ENCODE measurements at places on chromosomes 7 and 10.

- no peak for DNase-seq
Observed at GRCh38 chr7:48938539-48939295, 14.4 kb downstream of the CDC14C start.

GRCh38 chr7:48875045-48875916 lies 49.1 kb upstream of the CDC14C start:
- no peak for DNase-seq

DNA sequence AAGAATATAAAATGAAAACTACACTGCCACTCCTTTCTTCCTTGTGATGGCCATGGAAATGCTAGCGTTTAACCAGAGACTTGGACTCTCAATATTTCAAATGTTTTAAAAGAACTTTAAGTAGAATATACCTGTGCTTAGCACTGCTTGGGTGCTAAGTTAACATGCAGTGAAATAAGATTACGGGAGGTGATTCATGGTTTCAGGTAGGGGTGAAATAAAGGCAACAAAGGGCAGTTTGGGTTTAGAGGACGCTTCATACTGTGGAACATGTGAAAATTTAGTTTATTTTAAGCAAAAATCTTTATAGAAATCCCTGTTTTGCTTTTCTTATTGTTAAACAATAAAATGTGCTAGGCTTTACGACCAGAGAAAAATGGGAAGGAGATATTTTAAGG lies 94.0 kb downstream of the PTPRZ1 start:
- no peak for DNase-seq

GRCh38 chr7:85627791-85628586 lies 441.1 kb upstream of the SEMA3D start:
- DNase-seq: no peak

DNA sequence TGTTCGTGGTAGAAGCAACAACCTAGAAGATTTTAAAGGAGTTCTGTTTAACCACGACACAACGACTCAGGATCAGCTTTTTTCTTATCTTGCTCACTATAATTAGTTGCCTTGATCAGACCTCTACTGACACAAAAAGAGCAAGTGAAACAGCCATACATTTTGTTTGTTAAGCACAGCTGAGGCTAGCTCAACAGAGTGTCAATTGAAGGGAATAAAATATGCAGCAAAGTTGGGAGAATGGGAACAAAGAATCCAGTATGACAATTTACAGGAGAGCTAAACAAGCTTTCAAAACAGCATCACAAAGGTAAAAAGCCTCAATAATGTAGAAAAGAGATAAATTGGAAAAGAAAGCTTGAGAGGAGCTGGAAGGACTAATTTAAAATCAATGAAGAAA lies 40.5 kb upstream of the HERPUD2 start:
- DNase-seq: no peak

- DNase-seq: no peak
Observed at GRCh38 chr7:156238366-156239133, 402.0 kb upstream of the RNF32 start.

- no peak for DNase-seq
Observed at GRCh38 chr7:585229-585711, 65.6 kb upstream of the PDGFA start.

DNA sequence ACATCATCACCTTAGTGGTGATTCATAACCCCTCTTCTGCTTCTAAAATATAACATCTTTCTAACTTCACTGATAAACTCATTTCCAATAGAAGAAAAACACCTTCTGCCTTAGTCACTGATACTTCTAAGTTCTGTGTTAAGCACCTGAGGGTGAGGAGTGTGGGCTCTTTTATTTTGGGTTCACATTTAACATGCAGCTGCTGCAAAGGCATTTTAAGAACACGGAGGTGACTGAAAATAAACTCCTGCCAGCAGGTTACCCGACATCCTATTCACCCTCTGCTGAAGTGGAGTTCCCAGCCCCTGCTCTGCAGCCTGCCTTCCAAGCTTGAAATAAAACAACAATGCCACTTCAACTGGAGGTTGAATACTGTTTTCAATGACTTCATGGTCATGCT lies 202.9 kb upstream of the PLXNA4 start:
- no peak for DNase-seq

DNA sequence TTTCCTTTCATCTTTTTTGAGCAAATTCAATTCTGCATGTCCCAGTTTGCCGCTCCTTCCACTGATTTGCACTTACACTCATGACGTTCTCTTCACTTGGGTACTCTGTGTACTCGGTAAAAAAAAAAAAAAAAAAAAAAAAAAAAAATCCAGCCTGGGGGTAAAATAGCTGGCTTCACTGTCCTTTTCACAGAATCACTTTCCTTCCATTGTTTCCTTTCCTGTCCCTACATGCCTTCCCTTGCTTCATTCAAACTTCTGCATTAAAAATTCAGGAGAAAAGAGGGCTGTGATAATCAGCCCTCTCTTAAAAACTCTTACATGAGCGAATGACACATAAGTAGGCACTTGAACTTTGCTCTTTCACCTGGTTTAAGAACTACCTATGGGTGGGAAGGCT lies 8.7 kb downstream of the ANKRD1 start:
- no peak for DNase-seq

- DNase-seq: no peak
Observed at GRCh38 chr7:41567731-41568114, 135.2 kb downstream of the INHBA start.

DNA sequence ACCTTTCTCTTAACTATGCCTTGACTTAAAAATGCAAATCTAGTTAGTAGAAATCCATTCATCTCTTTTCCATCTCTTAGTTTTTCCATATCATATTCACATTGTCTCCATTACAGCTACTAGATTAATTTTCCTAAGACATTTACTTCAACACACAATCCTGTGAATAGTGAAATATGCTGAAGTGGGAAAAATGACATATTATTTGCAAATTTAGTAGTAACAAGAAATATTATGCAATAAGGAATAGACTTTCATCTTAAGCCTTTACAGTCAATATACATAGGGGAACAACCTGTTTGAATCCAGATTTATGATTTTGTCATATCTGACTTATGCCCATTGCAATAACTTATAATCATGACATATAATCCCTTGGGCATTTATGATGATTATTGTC lies 277.0 kb upstream of the IMMP2L start:
- no peak for DNase-seq

DNA sequence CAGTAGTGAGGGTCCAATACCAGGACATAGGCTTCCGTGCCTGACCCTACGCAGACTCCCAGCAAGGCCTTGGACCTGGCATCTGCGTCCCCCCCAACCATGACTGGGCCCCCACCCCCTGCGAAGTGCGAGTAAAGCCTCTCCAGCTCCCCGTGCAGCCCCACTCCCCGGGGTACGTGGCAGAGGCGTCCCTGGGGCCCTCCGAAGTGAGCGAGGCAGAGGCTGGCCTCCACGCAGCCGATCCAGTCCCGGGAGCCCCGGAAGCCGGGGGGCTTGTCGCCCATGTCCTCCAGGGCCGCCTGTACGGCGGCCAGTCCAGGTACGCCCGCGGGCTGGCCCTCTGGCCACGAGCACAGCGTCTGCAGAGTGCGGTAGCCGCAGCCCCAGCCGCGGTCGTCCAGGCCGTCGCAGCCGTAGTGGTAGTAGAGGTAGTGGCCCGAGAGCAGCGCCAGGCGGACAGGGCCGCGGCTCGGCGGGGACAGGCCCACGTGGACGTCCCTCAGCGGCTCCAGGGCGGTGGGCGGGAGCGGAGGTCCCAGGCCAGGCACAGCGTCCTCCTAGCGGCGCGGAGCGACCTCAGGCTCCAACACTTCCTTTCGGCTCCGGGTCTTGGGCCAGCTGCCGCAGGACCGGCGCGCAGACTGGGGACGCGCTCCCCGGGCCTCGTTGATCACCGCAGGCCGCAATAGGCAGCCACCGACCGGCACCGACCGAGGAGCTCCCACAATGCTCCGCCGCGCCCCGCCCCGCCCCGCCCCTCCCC lies at the start of gene UFSP1:
UFSP1 (minus strand) TSS at position 728 of the 763 bp plus-strand sequence; CDS start at position 284, 444 bp downstream.
- DNase-seq: no peak

GRCh38 chr7:112453505-112454171 lies 3.4 kb downstream of the IFRD1 start:
- DNase-seq: no peak

GRCh38 chr10:94174838-94175237 lies 181.1 kb downstream of the PLCE1 start:
- no peak for DNase-seq

- DNase-seq: no peak
Observed at GRCh38 chr7:66331883-66332282, 126.7 kb downstream of the TPST1 start.

- no peak for DNase-seq
Observed at GRCh38 chr10:35355971-35356724, 19.8 kb downstream of the CCNY start.

DNA sequence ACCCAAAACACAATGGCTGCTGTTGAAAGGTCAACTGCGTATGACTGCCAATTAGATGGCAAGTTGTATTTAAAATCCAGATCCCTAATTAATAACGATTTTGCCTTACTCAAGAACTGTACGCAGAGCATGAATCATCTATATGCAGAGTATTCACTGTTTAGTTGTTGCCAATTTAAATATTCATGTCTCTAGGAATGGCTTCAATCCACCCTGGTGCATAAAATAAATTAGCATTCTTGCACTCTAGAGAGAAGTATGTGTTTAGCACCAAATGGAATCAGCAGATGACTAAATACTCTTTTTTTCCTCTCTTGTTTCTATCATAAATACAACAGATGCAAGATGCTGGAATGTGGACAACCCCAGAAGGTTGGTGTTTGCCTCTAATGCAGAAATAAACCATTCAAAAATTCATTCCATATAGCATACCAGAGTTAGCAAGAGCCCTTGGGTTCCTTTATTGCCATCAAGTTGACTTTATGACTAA lies 320.3 kb downstream of the LRRTM3 start:
- DNase-seq: no peak

DNA sequence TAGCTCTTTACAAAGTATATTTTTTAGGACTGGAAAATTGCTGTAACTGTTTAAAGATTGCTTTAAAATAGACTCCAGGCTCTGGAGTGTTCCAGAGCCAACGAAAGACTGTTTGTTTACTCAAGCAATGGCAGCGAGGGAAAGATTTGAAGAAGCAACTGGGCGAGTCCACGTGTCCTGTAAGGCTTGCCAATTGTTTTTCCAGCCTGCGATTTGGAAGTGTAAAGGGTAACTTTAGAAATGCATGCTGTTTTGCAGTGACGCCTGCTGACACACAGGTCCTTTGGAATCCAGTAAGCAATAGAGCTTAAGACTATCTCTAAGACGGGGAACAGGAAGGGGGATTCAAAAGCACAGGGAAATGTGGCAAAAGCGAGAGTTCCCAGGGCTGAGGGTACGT lies 55.8 kb downstream of the TACC2 start:
- DNase-seq: no peak

- DNase-seq: no peak
Observed at GRCh38 chr10:127877699-127878098, 15.0 kb downstream of the CLRN3 start.

DNA sequence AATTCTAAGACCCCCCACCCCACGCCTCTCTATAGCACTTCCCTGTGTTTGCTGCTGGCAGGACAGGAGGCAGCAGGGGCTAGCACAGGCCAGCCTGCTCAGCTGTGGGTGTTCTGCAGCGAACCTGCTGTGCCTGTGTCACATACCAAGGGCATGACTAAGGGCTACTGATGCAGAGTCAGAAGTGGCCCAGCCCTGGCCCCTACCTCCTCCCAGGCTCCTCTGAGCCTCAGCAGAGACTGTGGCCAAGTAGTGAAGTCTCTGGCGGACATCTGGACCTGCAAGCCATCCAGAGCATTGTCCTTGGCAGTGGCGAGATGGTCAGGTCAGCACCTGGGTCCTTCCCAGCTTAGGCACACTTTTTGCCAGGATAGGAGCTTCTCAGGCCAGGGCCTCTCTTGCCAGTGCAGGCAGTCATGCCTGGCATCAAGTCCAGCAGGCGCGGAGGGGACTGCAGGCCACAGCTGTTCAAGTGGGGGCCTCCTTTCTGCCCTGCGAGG lies 116.3 kb upstream of the RET start:
- DNase-seq: no peak

GRCh38 chr7:44667190-44667589 lies 60.8 kb downstream of the OGDH start:
- no peak for DNase-seq

DNA sequence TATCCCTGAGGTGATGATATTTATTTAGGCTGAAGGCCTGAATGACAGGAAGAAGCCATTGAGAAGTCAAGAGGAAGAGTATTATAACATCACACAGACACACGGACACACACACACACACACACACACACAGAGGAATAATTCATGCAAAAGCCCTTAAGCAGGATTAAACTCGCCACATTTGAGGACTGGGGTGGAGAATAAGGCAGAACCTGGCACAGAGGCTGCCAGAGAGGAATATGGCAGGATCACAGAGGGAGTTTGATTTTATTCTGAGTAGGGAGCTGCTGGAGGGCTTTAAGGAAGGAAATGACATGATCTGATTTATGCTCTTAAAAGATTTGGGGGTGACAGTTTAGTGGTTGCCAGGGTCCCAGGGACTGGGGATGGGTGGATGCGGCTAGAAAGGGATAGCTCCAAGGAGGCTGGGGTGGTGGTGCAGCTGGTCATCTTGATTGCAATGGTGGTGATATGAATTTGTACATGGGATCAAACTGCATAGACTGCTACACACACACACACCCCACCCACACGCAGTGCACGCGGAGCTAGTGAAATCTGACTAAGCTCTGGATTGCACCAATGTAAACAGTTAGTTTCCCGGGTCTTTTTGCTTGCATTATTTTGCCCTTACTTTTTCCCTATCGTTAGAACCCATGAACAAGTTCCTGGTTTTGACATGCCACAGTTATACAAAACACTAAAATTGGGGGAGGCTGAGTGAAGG lies 11.2 kb downstream of the SMURF1 start:
- DNase-seq: no peak

- no peak for DNase-seq
Observed at GRCh38 chr10:6788231-6788630, 208.2 kb upstream of the PRKCQ start.

GRCh38 chr7:107931740-107932515 lies 40.9 kb downstream of the DLD start:
- no peak for DNase-seq

- no peak for DNase-seq
Observed at GRCh38 chr10:23194966-23195845, 3.1 kb downstream of the PTF1A start.
